NCI-H2171 (cell line): ENCODE measurements at places on chromosomes 11 and 22.

GRCh38 chr11:117814204-117814765 is 10.3 kb downstream of the FXYD2 start:
- no peak for DNase-seq

DNA sequence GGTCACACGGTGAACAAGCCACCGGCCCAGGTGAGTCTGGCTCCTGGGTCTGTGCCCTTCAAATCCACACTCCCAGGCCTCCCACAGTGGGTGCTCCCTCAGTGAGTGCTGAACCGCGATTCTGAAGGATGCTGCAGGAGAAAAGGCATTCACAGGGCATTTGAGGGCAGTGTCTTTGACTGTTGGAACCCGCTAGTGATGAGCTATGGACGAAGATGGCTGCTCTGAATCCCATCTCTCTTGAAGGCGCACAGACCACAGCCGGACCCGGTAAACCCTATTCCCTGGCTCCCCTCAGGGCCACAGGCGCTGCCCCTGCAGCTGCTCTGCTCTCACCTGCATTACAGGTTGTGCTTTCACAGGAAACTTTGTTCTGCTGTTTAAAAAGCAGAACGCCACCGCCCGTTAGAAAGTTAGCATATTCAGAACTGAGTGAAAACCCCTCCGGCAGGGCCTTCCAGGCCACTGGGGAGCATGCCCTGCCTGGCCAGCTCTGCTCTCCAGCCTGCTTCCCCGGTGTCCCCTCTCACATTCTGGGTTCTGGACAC is 3.2 kb downstream of the LRRC32 start:
- no peak for DNase-seq

DNA sequence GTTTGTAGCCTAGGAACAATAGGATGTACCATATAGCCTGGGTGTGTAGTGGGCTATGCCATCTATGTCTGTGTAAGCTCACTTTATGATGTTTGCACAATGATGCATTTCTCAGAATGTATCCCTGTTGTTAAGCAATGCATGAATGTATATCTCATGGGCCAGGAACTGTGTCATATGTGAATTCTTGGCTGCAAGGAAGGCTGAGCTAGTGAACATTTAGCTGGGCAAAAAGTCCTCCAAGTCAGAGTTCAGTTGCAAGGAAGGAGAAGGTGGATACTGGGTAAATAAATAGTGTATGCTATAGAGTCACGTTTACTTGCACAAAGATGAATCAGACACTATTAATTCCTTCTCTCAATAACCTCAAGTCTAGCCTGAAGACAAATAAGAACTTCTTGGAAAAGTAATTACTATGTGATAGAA is 136.1 kb downstream of the EHF start:
- DNase-seq: no peak

GRCh38 chr22:19826619-19826950 is 28.1 kb downstream of the GNB1L start:
- no peak for DNase-seq

GRCh38 chr22:41917903-41918791 is 3.3 kb upstream of the SHISA8 start:
- no peak for DNase-seq
